ENCODE measurements at places on chromosomes 12 and 14.

DNA sequence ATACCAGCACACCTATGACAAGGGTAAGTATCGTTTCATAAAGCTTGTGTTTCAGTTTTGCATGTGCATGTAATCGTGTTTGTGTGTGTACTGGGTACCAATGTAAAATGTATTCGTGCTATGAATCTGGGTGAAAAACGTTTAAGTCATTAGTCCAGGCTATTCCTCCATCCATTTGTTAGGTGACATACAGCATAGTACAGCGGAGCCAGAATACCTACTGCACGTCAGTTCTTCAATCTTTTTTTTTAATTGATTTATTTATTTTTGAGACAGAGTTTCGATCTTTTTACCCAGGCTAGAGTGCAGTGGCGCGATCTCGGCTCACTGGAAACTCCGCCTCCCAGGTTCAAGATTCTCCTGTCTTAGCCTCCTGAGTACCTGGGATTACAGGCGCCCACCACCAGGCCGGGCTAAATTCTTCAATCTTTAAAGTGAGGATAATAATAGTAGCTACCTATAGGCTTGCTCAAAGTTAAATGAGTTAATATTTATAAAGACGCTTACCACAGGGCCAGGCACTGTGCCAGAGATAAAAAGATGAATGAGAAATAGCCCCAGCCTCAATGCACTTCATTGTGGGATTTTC, 661 bp upstream of the RPS26 start:
- DNase-seq: no peak

GRCh38 chr12:34377243-34378035, 355.1 kb downstream of the ALG10 start:
- DNase-seq: no peak

- DNase-seq: no peak
Measured at GRCh38 chr12:121003650-121004049, 12.6 kb downstream of the C12orf43 start.

- DNase-seq: no peak
Measured at GRCh38 chr12:132700212-132700822, 10.3 kb upstream of the PGAM5 start.

GRCh38 chr12:21413369-21414277, 23.8 kb upstream of the PYROXD1 start:
- no peak for DNase-seq

Data from T-helper 2 cell (primary cell).